ENCODE measurements at places on chromosomes 1 and 21.

DNA sequence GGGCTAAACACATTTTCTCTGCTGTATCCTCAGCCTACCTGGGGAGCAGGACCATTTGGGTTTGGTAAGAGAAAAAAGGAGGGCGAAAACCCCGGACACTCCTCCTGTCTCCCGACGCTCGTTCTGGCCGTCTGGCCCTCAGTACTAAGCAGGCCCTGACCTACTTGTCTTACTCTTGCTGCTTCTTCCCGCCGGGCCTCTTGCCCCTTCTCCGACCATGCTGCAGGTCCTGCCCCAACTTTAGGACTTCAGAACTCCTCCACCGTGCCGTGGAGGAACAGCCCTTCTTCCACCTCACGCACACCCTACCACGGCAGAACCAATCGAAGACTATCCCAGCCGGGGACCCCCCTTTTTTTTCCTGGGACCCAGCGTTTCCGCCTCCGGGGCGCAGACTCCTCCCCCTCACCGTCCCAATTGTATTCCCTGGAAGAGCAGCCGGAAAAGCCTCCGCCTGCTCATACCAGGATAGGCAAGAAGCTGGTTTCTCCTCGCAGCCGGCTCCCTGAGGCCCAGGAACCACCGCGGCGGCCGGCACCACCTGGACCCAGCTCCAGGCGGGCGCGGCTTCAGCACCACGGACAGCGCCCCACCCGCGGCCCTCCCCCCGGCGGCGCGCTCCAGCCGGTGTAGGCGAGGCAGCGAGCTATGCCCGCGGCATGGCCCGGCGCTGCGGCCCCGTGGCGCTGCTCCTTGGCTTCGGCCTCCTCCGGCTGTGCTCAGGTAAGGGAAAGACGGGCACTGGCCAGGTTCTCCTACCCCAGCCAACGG is at the start of gene CHRNB2:
Gene CHRNB2, plus strand, starts transcription at position 393 of the 771 bp plus-strand sequence. Its CDS starts 267 bp downstream, at position 660.
- DNase-seq = peak; percentile 69

GRCh38 chr1:90919900-90920299 is 101.9 kb downstream of the ZNF644 start:
- DNase-seq = no peak

GRCh38 chr1:101632548-101633272 is 364.0 kb downstream of the OLFM3 start:
- DNase-seq = no peak

DNA sequence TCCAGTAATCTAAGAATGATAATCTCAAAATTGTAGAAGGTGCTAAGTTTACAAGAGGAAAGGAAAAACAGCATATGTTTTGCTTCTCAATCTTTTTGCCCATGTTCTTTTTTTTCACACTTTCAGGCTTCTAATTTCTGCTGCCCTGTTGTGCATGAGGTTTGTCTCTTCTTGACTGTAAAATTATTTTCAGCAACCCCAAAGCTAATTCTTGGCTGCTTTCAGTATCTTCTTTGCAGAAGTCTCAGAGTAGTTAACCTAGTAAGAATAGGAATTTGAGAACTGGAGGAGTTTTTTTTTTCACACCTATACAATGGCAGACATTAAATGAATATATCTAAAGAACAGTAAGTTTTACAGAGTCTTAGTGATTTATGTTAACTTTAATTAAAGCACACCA is 26.4 kb downstream of the DENND2D start:
- DNase-seq = no peak

- no peak for DNase-seq
Observed at GRCh38 chr21:46604975-46605766, at the start of gene S100B. Gene S100B, minus strand, starts transcription at chr21:46605082. Its CDS starts 2,667 bp downstream, at chr21:46602415.

DNA sequence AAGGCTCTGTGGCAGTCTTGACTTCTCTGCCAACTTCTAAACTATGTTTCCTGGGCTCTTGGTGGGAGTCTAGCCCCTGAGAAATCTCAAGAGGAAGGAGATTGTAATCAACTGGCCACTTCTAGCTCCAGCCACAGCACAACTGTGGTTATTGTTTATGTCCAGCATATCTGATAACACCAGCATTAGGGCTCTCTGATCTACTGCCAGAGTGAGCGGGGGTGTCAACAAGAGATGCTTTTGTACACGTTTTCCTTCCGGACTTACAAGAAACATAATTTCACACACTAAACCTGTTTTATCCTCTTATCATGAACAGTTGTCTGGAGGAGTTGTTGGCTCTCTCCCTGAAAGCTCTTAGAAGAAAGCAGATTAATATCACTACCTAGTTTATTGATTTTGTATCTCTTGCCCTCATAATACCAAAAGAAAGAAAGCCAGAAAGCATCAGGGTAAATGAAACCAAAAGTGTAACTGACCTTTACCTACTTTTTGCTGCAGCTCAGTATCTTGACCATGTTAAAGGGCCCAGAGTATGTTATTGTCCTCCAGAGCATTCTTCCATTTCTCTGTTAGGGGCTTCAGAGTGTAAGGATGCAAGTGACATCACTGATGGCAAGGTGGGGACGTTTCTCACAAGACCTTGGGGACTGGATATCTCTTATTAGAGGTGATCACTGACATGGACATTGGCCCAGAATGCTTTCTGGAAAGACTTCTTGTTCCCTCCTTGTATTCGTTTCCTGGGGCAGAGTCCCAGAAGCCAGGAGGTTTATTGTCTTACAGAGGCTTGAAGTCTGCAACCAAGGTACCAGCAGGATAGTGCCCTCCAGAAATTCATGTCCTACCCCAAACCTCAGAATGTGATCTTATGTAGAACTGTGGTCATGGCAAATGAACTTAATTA is 9.6 kb upstream of the SH2D1B start:
- DNase-seq = no peak

DNA sequence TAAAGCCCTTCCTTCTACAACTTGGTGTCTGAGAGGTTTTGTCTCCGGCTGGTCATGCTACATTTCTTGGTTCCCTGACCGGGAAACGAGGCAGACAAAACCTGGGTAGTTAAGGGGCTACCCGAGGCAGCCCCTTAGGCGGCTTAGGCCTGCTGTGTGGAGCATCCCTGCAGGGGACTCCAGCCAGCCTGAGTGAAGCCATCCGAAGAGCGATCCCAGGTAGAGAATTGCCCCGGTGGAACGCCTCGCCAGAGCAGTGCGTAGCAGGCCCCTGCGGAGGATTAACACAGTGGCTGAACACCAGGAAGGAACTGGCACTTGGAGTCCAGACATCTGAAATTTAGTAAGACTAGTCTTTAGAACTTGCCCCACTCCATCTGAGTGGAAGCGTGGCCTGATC is 21.2 kb upstream of the MYOCOS start:
- DNase-seq = no peak

GRCh38 chr1:26285366-26286063 is 5.6 kb downstream of the SH3BGRL3 start:
- no peak for DNase-seq

- DNase-seq = no peak
Observed at GRCh38 chr1:201326710-201327109, 43.4 kb downstream of the PKP1 start.

- no peak for DNase-seq
Observed at GRCh38 chr1:174995916-174996315, 3.8 kb upstream of the CACYBP start.

DNA sequence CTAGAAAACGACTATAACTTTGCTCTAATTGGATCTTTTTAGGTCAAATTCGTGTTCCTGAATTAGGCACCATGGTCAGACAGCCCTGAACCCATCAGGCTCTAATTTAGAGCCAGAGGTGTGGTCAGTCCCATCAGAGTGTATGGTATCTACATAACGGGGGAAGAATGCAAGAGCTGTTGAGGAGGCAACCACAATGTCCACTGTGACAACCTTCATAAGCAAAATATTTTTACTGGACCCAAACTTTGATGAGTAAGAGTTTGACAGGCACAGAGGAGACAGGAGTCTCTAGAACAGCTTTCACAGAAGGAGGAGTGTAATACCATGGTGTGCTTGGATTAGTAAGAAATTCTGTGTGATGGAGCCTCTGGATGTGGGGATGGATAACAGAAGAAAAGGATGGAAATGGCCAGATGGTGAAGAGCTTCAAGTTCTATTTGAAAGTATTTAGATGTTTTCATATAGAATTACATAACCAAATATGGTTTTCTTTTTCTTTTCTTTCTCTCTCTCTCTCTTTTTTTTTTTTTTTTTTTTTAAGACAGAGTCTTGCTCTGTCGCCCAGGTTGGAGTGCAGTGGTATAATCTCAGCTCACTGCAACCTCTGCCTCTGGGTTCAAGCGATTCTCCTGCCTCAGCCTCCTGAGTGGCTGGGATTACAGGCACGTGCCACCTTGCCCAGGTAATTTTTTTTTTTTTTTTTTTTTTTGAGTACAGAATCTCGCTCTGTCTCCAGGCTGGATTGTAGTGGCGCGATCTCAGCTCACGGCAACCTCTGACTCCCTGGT is 24.9 kb downstream of the UBE2U start:
- DNase-seq = no peak

DNA sequence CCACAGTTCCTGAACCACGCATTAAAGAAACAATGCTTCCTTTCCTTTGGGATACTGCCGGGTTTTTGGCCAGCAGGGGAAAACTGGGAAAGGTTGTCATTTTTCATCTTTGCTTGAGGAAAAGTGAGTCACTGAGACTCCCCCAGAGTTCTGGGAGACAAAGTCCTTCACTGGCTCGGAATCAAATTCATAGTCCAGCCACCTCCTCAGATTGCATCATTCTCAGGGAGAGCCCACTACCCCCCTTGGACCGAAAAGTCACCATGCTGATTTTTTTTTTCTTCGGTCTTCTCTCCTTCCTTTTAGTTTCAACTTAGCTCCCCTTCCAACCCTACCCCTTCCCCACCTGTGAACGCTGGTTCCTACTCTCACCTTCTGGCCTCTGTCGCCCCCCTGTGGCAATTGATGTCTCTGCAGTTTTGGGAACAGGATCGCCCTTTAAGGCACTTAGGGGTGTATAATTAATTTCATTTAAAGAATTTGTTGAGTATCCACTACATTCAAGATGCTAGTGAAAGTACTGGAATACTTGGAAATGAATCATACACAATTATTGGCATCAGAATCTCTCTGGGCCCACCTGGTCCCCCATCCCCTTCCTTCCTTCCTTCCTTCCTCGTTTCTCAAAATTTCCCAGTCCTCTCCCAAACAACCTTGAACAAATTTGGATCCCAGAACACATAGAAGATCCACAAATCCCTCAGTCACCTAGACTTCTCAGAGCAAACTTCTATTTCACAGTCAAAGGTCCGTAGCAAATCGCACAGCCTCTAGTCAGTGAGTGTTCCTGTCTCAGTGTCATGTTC is 6.9 kb downstream of the ACKR1 start:
- no peak for DNase-seq

DNA sequence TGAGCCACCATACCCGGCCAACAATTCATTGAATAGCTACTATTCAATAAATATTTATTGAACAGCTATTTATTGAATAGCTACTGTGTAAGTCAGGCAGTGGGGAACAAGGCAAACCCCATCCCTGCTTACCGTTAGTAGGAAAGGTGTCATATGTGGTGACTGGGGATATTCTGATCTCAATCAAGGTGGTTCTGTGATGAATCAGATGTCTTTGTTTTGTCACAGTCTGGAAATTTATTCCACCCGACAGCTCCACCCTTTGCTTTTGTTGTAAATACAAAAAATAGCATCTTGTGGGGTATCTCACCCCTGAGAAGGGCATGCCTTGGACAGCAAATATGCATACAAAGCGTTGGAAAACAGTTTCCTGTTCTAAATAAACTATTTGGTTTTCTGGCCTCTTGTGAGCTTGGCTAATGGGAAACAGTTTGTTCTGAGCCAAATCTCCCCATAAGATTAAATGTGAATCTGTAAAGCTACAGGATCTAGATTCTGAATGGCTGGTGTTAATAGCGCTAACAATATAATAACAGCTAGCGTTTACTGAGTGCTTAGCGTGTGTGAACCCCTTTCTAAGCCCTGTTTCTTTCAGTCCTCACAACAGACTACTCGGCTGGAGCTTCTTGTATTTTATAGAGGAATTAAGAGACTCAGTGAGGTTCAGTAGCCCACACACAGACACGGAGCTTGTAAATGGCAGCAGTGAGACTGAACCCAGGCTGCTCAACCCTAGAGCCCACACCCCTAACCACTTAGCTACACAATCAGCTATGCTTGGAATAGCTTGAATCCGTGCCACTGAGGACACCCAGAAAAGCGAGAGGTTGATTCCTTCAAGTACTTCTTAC is 5.5 kb downstream of the PDPN start:
- no peak for DNase-seq

DNA sequence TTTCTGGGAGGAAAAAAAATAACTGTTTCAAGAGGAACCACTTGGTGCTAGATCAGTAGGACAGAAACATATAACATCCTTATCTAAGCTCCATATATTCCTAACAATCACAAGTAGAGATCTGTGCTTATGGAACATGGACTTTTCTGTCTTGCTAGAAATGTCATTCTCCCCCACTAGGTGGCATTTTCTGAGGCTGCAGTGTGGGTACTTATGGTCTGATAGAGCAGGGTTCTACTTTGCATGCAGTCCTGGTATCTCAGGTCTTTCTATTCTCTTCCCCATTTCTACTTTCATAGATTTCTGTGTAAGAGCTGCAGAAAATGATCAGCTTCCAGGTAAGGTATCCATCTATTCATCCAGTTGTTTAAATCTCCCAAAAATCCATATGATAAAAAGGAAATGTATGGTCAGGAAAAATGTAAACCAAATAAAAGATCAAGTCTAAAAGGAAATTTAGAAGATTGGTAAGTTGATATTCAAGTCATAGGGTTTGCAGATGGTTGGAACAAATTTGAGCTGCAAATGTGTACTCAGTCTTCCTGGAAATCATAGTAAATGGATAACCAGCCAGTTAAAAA is 1.5 kb downstream of the ZNF684 start:
- DNase-seq = no peak

Data from uterus (tissue), 4 donors.